ENCODE measurements at places on chromosomes 12 and 14. TPM values are rescaled to one million over a fixed set of nuclear protein-coding genes. Genes with fewer than 3 reads are reported as not detected.

FRMD6 gene
- total RNA-seq = 13.5 TPM

CARMIL3 gene
- 18.8 TPM for total RNA-seq

SDR9C7 gene
- 0.41 TPM for total RNA-seq

NOVA1 gene
- 34.6 TPM for total RNA-seq

TPPP2 gene
- total RNA-seq = not detected

MYH6 gene
- not detected for total RNA-seq

EID3 gene
- total RNA-seq = 4.5 TPM

FUT8 gene
- 197 TPM for total RNA-seq

SIRT4 gene
- 4.1 TPM for total RNA-seq

PRB2 gene
- not detected for total RNA-seq

PTPRR gene
- 16.7 TPM for total RNA-seq

NEUROD4 gene
- 2.9 TPM for total RNA-seq

- no peak for DNase-seq
These were observed 27.4 kb downstream of the ABCC9 start for GRCh38 chr12:21913823-21914222.

- no peak for DNase-seq
These were observed 22.2 kb downstream of the SYNDIG1L start for GRCh38 chr14:74403619-74404417.

DNA sequence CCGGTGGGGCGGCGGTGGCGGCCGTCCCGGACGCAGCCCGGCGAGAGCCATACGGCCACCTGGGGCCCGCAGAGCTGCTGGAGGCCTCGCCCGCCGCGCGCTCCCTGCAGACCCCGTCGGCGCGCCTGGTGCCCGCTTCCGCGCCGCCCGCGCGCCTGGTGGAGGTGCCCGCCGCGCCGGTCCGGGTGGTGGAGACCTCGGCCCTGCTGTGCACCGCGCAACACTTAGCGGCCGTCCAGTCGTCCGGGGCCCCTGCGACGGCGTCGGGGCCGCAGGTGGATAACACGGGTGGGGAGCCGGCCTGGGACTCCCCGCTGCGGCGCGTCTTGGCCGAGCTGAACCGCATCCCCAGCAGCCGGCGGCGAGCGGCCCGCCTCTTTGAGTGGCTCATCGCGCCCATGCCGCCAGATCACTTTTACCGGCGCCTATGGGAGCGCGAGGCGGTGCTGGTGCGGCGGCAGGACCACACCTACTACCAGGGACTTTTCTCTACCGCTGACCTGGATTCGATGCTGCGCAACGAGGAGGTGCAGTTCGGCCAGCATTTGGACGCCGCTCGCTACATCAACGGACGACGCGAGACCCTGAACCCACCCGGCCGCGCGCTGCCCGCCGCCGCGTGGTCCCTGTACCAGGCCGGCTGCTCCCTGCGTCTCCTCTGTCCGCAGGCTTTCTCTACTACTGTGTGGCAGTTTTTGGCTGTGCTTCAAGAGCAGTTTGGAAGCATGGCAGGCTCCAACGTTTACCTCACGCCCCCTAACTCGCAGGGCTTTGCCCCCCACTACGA lies 716 bp downstream of the RIOX1 start:
- peak; percentile 58 for DNase-seq

DNA sequence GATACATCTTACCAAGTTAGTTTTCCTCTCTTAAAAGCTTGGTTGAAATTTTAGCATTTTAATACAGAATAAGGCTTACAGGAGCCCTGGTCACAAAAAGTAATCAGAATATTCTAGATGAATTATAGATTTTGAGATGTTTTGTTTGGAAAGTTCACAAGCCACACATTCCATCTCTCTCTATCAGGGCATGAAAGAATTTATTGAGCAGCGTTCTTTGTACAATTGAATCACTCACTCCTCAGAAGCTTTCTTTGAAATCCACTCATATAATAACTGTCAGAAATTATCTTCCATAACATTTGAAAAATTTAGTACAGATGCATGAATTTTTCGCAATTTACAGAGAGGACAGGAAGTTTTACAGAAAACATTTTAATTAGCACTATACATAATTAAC lies 938.6 kb upstream of the MDGA2 start:
- DNase-seq = no peak

DNA sequence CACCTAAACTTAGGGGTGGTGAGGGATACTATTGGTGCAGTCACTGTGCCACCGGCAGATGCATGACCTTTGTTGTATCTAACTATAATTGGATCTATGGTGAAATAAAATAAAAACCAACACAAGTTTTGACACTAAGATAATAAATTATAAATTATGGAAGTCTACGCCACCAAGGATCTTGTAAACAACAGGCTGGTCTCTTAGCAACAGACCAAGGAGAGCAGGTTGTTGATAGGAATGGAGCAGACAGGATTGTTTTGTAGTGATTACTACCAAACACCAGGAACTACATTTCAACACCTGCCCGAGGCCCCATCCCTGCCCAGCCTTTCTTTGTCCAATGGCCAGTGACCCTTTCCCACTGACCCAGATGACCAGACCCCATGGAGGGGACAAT lies 1178.0 kb downstream of the VRK1 start:
- no peak for DNase-seq

- DNase-seq = no peak
These were observed 155.3 kb upstream of the CCDC196 start for GRCh38 chr14:66330916-66331315.

DNA sequence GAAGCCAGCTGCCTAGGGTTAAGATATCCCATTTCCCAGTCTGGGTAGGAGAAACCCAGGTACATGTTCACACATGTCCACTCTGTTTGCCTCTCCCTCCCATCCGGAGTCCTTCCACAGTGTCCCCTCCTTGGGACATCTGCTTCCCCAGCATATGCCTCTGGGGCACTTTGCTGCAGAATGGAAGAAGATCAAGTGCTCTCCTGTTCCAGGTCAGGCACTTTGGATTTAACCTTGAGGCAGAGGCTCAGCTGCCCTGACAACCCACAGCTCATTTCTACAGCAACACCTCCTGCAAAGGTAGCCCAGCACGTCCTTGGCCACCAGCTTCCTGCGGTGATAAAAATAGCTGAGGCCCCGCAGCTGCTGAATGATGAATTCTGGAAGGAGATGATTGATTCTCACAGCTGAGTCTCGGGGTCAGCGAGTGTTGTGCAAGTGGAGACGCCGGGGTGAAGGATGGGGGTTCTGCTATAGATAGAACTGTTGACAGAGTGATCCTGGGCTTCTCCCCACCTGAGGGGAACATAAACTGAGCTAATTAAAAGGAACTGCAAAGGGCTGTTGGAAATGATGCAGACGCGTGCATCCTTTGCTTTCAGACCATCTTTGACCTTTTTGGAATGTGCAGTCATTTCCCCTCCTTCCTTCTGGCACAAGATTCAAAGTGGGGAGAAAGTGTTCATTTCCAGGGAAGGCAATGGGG lies 145.0 kb downstream of the SLC38A6 start:
- no peak for DNase-seq

DNA sequence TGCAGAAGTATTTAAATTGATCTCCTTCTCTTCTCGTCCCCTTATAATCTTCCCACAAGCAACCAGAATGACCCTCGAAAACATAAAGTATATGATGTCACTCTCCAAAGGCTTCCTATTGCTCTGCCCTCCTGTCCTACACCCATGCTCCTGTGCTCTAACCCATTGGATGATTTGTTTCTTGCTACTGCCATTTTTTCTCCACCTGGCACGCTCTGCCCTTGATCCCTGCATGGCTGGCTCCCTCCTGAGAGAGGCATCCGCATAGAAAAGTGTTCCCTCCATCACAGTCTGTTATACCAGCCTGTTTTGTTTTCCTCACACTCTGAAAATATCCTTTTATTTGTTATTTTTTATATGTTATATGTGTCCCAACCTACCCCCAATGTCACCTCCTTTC lies 19.8 kb downstream of the MYRFL start:
- DNase-seq = no peak

DNA sequence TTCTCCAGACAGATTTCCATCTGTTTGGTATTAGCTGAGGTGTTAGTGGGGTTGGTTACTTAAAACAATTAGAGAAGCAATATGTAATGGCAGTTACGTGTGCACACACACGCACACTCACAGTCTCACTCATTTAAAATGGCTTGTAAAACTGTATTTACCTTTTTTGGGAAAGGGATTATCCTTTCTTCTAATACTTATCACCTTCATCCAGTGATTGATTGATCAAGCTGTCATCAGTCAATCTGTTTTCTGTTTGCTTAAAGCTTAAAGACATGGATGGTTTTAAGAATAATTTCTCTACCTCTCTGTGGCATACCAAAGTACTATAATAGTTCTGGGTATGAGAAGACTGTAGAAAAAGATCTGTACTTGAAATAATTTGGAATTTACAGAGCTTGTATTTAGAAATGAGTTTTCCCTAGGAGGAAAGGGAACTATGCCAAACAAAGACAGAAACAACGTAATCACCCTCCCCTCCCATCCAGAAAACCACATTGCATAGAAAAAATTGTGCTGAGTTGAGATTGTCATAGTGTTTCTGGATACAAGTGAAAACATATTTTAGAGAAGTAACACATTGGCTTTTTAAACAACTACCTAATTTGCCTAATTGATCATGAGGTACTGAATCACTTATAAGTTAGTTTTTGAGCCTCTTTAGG lies 455.8 kb downstream of the PCNX1 start:
- no peak for DNase-seq

GRCh38 chr12:116975779-116976393 lies 65.1 kb downstream of the FBXW8 start:
- DNase-seq = no peak

- DNase-seq = no peak
These were observed 43.1 kb downstream of the ALDH1L2 start for GRCh38 chr12:105041186-105041585.

Data from frontal cortex (tissue), 4 donors.